ENCODE measurements at places on chromosomes 2 and 18.

- DNase-seq, result no peak
Observed at GRCh38 chr2:30443081-30443480, 4.0 kb upstream of the LCLAT1 start.

GRCh38 chr2:20232837-20233207 lies 7.9 kb upstream of the SDC1 start:
- DNase-seq, result no peak

DNA sequence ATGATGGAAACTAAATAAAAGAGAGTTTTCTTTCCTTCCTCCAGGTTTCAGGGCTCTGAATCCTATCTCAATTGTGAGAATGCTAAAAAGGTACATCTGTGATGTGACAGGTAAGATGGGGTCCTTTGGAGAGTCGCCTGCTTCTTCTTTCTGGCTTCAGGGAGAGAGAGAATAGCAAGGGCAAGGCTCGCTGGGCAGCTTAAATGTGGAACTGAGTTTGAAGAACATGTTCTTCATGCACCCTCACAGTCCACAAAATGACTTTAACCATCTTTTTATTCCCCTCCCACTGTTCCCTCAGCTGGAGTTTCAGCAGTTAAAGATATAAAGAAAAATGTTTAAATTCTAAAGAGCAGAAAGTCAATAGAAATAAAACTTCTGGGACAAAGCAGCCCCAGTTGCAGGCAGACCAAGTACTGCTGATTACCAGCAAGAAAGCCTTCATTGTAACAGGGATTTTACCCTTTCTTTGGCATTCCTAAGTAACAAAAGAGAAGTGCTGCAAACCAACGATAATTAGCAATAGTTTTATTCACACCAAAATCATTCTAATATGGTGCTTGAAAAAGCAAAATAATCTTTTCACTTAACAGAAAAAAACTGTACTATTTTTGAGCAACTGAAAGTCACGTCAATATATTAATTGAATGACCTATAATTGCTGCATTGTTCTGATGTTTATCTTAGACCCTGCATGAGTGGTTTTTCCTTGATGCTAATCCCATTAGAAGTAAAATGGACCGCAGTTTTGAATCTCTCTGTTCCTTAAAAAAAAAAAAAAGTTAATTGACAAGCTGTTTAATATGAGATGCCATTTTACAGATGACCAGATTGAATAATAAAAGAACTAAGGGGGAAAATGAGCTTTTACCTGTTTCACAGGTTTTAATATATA lies 61.5 kb downstream of the LRP2 start:
- no peak for DNase-seq

- no peak for DNase-seq
Observed at GRCh38 chr2:19540739-19541525, 182.5 kb upstream of the OSR1 start.

DNA sequence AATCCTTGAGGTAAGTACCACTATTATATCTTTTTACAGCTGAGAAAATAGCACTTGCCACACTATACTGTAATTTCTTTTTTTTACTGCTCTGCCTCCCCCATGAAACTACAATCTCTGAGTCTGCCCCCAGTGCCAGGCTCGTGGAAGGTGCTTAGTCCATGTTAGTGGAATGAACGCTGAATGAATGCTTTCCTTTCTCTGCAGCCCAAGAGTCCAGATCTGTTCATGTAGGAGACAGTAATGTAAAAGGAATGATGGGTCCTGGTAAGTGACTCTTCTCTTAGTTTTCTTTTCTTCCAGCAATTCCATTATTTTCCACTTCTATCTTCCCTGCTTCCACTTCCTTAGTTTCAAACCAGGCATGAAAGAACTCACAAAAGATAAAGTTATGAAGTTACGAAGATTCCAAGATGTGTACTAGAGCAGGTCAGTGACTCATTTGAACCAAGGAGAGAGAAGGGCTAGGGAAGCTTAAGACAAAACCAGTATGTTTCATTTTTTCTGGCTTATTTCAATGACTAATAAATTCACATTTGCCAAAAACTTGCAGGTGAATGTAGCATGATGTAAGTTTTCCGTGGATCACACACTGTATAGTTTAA lies 46.0 kb downstream of the ARHGEF33 start:
- no peak for DNase-seq

- DNase-seq, result no peak
Observed at GRCh38 chr18:12336887-12337286, 28.8 kb downstream of the TUBB6 start.

All from effector CD4-positive, alpha-beta T cell (primary cell).